ENCODE measurements at places on chromosomes 11 and 22. TPM values are rescaled to one million over a fixed set of nuclear protein-coding genes. Genes with fewer than 3 reads are reported as not detected.

ACR gene
- polyA plus RNA-seq = 0.54 TPM

SMC1B gene
- 0.30 TPM for polyA plus RNA-seq

SLC17A6 gene
- polyA plus RNA-seq = not detected

OR51I2 gene
- polyA plus RNA-seq = 0.04 TPM

RBMXL2 gene
- 0.22 TPM for polyA plus RNA-seq

RIBC2 gene
- 8.0 TPM for polyA plus RNA-seq

VSTM5 gene
- 2.1 TPM for polyA plus RNA-seq

CBX7 gene
- polyA plus RNA-seq = 10.2 TPM

CBLIF gene
- polyA plus RNA-seq = not detected

ZC3H7B gene
- 86.9 TPM for polyA plus RNA-seq
